ENCODE measurements at places on chromosomes 2 and 18.

GRCh38 chr18:9792565-9793245 lies 84.6 kb downstream of the RAB31 start:
- no peak for DNase-seq

DNA sequence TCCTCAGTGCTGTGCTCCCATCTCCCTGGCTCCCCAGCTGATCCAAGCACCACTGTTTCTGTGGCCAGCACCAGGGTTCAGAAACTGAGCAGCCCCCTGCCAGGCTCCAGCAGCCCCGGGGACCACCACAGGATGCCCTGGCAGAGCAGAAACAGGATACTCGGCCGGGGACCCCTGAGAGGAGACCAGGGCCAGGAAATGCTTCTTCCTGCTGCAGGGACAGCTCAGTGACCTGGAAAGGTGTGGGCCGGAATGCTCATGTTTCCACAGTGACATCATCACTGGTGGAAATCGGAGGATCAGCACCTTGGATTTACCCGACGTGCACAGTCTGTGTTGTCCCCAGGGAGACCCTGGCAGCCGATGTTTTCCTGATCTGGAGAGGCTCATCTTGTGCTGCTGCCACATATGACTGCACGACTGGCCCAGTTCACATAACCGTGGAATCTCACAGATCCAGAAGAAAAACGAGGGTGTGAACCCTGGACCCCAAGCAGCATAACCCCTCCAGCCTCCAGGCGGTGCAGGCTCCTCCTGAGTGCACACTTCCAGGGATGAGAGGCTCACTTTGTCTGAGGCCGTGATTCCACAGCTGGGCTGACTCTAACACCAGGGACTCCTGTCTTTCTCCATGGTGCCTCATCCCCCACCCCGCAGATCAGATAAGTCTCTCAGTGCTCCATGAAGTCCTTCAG lies 58.0 kb downstream of the DDX1 start:
- no peak for DNase-seq

DNA sequence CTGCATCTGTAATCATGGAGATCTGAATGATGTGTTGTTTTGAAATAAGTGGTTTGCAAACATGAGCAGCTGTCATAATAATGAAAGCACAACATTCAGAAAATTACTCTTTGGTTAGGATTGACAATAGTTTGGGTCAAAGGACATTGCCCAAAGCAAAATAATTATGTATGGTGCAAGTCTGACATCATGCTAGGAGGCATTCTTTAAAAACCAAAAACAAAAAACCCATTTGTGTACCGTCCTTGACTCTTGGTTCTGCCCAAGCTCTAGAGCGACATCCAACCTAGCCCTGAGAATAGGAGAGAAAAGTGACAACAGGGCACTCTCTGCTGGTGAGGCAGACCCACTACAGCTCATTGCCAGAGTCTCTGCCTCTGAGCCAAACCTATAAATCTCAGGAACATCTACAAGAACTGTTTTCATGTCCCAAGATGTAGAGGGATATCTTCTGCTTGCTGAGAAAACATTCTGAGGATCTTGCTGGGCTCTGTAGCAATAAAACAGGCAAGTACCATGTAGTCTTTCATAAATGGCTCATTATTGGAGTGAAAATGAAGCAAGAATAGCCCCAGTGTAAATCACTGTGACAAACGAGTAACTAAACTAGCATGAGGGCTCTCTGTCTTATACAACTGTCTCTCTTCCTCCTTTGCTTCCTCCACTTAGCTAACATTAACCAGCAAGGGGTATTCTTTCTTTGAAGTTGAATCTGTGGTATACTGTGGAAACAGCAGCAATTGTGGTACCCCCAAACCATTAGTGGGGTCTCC lies 266.8 kb upstream of the CXCR4 start:
- DNase-seq, result no peak

- DNase-seq, result no peak
Measured at GRCh38 chr2:236309669-236310029, 45.4 kb upstream of the ASB18 start.

DNA sequence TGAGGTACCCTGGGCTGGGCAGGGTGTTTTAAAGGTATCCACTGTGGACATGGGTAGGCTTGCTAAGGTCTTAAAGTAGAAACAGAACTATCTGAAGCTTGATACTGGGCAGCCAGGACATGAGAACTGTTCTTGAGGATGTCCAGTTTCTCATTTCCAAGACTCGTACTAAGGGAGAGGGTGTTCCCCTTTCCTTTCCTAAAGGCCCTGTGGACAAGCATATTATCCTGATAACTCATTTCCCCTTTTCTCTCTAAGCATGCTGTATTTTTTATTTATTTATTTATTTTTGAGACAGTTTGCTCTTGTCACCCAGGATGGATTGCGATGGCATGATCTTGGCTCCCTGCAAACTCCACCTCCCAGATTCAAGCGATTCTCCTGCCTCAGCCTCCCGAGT lies 273.6 kb downstream of the PRKCE start:
- DNase-seq, result no peak
